Lung microvascular endothelial cell (primary cell): ENCODE measurements at places on chromosomes 12 and 14.

DNA sequence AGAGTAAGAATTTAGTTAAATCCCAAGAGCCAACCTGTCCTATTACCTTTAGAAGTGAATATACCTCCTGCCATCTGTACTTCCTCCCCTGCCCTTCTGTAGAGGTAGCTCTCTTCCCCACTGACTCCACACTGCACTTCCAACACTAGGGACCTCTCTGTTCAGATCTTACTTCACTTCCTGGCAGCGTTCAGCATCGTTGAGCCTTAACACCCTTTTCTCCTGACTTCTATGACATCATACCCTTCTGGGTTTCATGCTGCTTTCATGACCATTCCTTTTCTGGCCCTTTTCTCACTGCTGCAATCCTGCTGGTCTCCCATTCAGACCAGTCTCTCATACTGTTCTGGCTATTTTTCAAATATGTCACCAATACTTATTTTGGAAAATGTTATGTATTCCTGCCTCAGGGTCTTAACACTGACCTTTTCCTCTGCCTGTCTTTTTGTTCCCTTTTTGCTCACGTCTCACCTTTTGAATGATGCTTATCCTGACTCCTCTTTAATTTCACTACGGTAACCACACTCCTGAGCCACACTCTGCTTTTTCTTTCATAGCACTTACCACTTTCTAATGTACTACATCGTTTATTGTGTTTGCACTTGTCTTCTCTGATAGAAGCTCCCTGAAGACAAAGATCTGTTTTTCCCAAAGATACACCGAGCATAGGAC is 67.6 kb downstream of the PLEKHA5 start:
- DNase-seq: no peak

GRCh38 chr12:7797698-7798398 is 8.6 kb downstream of the NANOG start:
- peak; percentile 3 for DNase-seq

- peak; percentile 22 for DNase-seq
Observed at GRCh38 chr12:125029761-125030358, 35.4 kb upstream of the AACS start.

DNA sequence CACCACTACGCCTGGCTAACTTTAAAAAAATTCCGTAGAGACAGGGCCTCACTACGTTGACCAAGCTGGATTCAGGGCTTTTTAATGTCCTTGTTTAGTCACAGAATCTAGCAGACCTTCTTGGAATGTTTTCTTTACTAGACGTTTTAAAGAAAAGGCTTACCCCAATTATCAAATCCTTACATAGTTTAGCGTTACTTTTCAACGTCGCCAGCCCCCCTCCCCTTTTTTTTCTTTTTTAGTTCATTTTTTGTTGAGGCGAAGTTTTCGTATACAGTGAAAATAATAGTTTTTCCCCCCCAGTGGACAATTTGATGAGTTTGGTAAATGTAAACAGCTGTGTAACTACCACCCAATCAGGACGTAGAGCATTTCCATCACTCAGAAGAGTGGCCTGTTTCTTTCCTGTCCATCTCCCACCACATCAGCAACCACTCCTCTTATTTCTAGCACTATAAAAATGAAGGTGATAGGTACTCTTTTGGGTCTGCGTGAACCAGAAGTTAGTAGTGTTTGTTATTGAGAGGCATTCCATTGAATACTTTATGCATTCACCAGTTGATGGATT is 753 bp upstream of the DLGAP5 start:
- no peak for DNase-seq

GRCh38 chr14:62162998-62163589 is 400.9 kb downstream of the SNAPC1 start:
- peak; percentile 63 for DNase-seq

DNA sequence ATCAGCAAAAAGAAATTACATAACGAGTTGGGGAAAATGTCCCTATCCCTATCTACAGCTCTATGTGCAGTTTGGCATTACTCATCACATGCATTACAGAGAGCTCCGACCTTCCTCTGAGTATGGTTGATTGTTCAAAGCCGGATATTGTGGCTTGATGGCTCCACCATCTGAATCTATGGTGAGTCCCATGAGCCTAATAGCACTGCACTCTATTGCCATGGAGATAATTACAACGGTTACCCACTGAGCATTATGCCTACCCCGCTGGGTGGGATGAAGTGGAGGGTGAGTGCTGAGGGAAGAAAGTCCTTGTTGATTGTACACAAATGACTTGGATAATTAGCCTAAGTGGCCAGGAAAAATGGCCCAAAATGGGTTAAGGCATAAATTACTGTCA is 800.5 kb downstream of the NRXN3 start:
- peak; percentile 14 for DNase-seq

- DNase-seq: peak; percentile 11
Observed at GRCh38 chr12:42617622-42618021, 28.1 kb upstream of the PRICKLE1 start.

DNA sequence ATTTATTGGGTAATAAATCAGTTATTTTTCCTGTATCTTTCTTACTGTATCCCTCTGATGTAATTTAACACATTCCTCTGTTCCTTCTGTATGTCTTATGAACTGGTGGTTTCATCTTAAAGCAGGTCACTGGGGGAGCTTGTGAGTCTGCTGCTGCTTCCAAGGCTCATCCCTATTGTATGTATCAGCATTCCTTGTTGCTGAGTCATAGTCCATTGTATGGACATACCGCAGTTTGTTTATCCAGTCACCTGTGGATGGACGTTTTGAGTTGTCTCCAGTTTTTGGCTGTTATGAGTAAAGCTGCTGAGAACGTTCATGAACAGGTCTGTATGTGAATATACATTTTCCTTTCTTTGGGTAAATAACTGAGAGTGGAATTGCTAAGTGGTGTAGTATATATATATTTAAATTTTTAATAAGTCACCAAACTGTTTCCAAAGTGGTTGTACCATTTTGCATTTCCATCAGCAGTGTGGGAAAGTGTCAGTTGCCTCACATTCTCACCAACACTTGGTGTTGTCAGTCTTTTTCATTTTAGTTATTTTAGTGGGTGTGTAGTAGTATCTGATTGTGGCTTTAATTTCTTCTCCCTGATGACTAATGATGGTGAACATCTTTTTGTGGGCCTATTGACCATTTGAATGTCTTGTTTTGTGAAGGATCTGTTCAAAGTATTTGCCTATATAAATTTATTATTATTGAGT is 82.7 kb downstream of the BEGAIN start:
- no peak for DNase-seq

- peak; percentile 74 for DNase-seq
Observed at GRCh38 chr12:124422570-124423523, 128.0 kb downstream of the RFLNA start.

DNA sequence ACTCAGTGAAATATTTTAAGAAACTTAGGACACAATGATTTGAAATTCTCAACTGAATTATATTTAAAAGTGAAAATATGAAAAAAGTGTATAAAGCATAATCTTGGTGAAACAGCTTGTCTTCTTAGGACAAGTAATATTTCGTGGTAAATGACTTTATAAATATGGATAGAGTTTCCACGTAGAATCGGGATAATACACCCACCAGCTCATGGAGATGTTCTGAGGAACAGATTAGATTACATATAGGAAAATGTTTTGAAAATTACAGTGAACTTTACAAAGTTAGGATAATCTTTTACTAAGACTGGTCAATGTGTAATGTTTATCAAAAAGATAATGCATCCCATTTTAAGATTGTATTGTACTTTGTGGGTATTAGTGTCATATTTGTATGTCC is 25.6 kb upstream of the MYF6 start:
- no peak for DNase-seq

DNA sequence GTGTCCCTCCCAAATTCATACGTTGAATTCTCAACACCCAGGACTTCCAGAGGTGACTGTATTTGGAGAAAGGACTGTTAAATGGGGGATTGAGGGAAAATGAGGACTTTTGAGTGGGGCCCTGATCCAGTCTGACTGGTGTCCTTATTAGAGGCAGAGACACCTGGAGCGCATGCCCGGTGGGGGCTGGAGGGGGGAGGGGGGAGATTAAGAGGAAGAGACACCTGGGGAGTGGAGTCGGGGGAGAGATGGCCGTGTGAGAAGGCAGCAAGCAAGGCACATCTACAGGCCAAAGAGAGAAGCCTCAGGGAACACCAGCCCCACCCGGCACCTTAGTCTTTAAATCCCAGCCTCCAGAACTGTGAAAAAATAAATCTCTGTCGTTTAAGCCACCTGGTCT is 209.7 kb downstream of the SLC41A2 start:
- no peak for DNase-seq
